ENCODE measurements at places on chromosomes 1 and 21. TPM values are rescaled to one million over a fixed set of nuclear protein-coding genes. Genes with fewer than 3 reads are reported as not detected.

Gene CYP2J2
- 0.49 TPM for total RNA-seq

Gene NIBAN1
- total RNA-seq = 2.5 TPM

Gene TRIM67
- 46.7 TPM for total RNA-seq

Gene ALPL
- 2.5 TPM for total RNA-seq

Gene SPATA46
- not detected for total RNA-seq

Gene RHCE
- total RNA-seq = 0.25 TPM

Gene LRRC38
- total RNA-seq = under 0.01 TPM

Gene C1QTNF12
- 0.25 TPM for total RNA-seq

Gene LEFTY1
- total RNA-seq = 0.74 TPM

Gene SPRR1B
- not detected for total RNA-seq

Gene VAV3
- 4.4 TPM for total RNA-seq

Gene NBPF20
- 4.7 TPM for total RNA-seq

Gene VWA1
- 6.4 TPM for total RNA-seq

Gene ZNF678
- 38.6 TPM for total RNA-seq

Gene CD5L
- 0.49 TPM for total RNA-seq

Gene TSTD1
- 26.1 TPM for total RNA-seq

Gene F11R
- total RNA-seq = 6.6 TPM

Gene UTS2
- total RNA-seq = not detected

Gene PLA2G2C
- not detected for total RNA-seq

Gene LPAR3
- total RNA-seq = 0.74 TPM

Gene LCE5A
- total RNA-seq = not detected

Gene VSIG8
- total RNA-seq = not detected

Gene DEPDC1
- 2.0 TPM for total RNA-seq

Gene GPR3
- 0.25 TPM for total RNA-seq

Gene FAM167B
- total RNA-seq = 0.74 TPM

Gene TNFRSF25
- 10.6 TPM for total RNA-seq

Gene TAL1
- 2.7 TPM for total RNA-seq

Gene DCDC2B
- not detected for total RNA-seq

Gene PTPRC
- total RNA-seq = 3.0 TPM

Gene NBPF6
- not detected for total RNA-seq

Gene BCAN
- total RNA-seq = 98.8 TPM

Gene SERTAD4
- total RNA-seq = 6.1 TPM

Gene KCNH1
- 2.0 TPM for total RNA-seq

Gene CFHR5
- total RNA-seq = not detected

Gene CFHR2
- not detected for total RNA-seq

Gene CDA
- not detected for total RNA-seq

Gene UCHL5
- 43.5 TPM for total RNA-seq

Gene BRINP2
- 17.0 TPM for total RNA-seq

Gene RXRG
- 7.1 TPM for total RNA-seq

Gene ROR1
- 1.7 TPM for total RNA-seq

Gene DCST1
- total RNA-seq = 0.25 TPM

Gene ACTA1
- total RNA-seq = 1.5 TPM

Gene CFAP45
- total RNA-seq = 0.74 TPM

Gene AKNAD1
- 3.0 TPM for total RNA-seq

Gene CLCA4
- not detected for total RNA-seq

Gene RNU1-2
- 73,230 TPM for total RNA-seq

Gene NEXN
- total RNA-seq = 0.49 TPM

Gene HYI
- 29.3 TPM for total RNA-seq

Gene CHAF1B
- total RNA-seq = 2.0 TPM

Gene FCER1A
- total RNA-seq = under 0.01 TPM
